ENCODE measurements at places on chromosomes 4 and X. TPM values are rescaled to one million over a fixed set of nuclear protein-coding genes. Genes with fewer than 3 reads are reported as not detected.

DNA sequence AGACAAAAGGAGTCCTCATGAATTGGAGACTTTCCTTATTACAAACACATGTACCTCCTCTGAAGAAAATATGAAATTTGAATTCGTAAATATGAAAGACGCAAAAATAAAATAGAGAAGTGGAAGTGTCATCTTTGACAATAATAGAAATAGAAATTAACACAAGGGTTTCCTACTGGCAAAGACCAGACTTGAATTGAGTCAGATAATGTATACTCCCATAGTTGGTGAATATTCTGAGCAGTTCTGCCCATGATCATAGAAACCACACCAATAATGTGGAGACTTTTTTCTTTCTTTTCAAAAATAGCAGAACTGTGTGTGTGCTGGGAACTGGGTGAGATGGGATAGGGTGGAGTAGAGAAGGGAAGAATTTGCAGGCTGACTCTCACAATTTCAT is 277.7 kb upstream of the TET2 start:
- no peak for ATAC-seq

TRAM1L1 gene
- 16.4 TPM for total RNA-seq

GRCh38 chr4:26719954-26720552 is 136.2 kb downstream of the TBC1D19 start:
- ATAC-seq: no peak

PABPC4L gene
- 1.4 TPM for total RNA-seq

HELQ gene
- total RNA-seq: 9.6 TPM

GRCh38 chr4:27318740-27319139 is 458.1 kb downstream of the STIM2 start:
- no peak for ATAC-seq
